Common myeloid progenitor, CD34-positive (primary cell): ENCODE measurements at places on chromosomes 7 and 10.

DNA sequence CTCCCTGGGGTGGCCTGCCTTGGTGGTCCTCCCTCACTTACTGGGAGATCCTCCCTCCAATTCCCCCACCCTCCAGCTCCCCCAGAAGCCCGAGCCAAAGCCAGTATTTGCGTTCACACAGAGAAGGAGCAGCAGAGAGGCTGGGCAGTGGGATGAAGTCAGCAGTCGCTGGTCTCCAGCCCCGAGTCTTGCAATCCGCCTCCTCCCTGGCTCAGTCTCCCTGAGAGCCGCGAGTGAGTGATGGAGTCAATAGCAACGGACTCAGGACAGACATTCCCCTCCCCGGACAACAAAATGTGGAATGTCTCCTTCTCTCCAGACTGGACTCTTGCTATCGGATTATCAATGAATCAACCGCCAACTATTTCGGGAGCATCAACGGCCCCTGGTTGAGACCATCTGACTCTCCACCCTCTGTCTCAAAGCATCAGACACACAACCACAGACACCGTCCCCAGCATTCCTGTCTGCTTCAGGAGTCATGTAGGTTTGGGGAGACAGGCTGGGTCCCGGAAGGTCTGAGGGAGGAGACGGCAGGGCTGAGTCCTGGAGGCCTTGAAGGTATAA lies 178.4 kb downstream of the SH3PXD2A start:
- DNase-seq, result no peak

- no peak for DNase-seq
These were observed 47.9 kb upstream of the FAM20C start for GRCh38 chr7:144454-144826.

DNA sequence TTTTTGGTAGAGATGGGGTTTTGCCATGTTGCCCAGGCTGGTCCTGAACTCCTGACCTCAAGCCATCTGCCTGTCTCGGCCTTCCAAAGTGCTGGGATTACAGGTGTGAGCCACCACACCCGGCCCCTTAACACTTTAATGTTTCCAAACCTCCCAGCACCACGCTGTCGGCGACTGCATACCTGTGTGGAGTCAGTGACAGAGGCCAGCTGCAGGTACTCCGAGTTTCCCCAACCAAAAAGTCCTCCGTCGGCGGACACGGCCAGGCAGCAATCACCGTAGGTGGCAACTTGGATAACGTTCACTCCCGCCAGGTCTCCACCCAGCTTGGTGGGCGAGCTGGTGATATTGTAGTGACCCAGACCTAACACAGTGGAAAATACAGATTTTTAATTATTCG lies 15.2 kb downstream of the RCC1L start:
- DNase-seq, result no peak

DNA sequence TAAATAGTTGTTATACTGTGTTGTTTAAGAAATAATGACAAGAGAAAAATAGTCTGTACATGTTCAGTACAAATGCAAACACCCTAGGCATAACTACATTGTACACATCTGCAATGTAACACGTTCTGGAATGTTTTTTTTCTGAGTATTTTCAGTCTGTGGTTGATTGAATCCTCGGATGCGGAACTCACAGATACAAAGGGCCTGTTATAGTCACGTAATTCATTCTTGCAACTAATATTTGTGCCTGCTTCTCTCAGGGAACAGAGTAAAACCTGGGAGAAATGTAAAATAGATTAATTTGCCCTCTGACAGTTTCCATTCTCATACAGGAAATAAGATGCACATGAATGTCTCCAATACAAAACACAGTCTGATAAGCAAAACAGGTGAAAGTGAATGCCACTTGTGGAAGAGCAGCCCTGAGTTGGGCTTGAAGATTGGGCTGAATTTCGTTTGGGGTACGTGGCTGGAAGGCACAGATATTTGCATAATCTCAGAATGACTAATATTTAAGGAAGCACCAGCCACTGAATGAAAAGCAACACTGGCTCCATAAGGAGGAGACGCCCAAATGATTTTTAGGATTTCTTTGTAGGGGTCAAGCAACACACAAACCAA lies 19.1 kb downstream of the DENND2A start:
- no peak for DNase-seq

- peak; percentile 70 for DNase-seq
These were observed 85.0 kb downstream of the PRKCQ start for GRCh38 chr10:6494936-6495592.

- DNase-seq, result peak; percentile 31
These were observed 68.0 kb downstream of the LANCL2 start for GRCh38 chr7:55432939-55433784.

GRCh38 chr10:95247881-95248583 lies 42.8 kb downstream of the PDLIM1 start:
- DNase-seq, result no peak

DNA sequence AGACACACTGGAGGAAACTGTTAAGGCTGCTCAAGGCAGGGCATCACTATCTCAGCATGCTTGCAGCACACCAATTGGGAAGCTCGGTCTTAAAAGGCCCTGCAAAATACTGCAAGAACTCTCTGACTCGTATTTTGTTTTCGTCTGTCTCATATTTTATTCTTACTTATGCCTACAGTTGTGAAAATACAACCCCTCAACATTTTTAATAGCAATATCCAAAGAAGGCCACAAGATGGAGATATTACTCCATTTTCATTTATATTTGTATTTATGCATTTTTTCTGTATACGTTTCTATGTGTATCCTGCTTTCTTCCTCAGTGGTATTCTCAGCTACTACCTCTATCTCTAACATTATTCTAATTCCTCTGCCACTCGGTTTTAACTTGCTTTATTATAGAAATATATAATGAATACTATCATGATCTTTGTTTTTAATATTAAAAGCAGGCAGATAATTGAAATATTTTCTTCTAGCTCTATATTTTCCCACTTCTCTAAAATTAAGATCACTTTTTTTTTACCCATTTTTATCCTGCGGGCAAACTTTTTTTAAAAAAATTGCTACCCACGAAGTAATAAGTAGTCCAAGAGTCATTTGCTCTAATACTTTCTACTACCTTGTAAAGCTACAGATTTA lies 10.0 kb downstream of the DNAJC1 start:
- peak; percentile 47 for DNase-seq

DNA sequence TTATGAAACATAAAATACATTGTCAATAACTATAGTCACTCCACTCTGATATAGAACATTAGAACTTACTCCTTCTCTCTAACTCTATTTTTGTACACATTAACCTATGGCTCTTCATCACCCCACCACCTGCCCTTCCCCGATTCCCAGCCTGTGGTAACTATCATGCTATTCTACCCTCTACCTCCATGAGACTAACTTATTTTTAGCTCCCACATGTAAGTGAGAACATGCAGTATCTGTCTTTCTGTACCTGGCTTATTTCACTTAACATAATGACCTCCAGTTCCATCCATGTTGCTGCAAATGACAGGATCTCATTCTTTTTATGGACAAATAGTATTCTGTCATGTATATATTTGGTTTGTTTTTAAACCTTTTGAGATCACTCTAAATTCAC lies 8.8 kb upstream of the NOD1 start:
- DNase-seq, result no peak

- DNase-seq, result peak; percentile 65
These were observed 1.1 kb downstream of the KIAA1217 start for GRCh38 chr10:24209946-24210491.
